ENCODE measurements at places on chromosomes 16 and 17.
A peak's percentile ranks its signal among the peaks of the same experiment; 100 is the strongest.

GRCh38 chr16:78950768-78951167, 649.8 kb downstream of the MAF start:
- DNase-seq, result no peak

- peak; percentile 24 for DNase-seq
Measured at GRCh38 chr17:50848039-50848438, 12.7 kb downstream of the WFIKKN2 start.

DNA sequence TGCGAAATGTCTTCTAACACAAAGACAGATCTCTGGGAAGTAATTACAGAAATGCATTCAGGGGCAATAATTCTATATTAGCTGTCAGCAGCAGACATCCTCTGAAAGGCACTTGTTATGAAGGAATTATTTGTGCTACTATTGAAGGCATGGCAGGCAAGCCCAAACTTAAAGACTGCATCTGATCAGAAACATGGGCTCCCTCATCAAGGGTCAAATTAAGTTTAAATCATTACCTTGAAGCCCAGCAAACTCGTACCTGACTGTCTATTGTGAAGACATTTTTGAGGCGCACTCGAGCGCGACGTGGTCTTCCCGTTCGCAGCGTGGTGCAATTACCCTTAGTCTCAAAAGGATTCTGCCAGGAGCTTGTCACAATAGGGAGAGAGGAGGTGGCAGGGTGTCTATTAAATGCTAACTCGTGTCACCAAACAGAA, 110.6 kb downstream of the ZNF423 start:
- no peak for DNase-seq

DNA sequence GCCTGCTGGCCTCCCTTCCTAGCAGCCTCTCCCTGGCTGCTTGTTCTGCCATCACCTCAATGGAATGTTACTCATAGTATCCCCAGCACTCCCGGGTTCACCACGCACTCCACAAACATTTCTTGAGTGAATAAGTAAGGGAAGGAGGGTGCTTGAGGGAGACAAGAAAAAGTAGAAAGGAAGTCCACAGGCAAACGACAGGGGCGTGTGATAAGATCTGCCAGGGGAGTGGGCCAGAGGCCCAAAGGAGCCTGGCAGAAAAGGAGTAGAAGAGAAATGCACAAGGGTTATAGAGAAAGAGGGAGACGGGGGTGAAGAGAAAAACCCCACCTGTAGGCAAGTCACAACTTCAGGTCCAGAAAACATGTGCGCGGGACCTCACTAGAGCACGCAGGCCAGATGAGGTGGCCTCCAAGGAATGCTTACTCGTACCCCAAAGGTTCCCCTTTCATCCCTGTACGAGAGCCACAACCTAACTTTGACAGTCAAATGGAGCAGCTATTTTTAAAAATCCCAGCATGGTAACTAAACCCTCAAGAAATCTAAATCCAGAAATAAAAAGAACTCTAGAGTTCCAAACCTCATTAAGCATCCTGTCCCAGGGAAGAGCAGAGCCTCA, 6.6 kb downstream of the ZDHHC7 start:
- DNase-seq, result no peak

DNA sequence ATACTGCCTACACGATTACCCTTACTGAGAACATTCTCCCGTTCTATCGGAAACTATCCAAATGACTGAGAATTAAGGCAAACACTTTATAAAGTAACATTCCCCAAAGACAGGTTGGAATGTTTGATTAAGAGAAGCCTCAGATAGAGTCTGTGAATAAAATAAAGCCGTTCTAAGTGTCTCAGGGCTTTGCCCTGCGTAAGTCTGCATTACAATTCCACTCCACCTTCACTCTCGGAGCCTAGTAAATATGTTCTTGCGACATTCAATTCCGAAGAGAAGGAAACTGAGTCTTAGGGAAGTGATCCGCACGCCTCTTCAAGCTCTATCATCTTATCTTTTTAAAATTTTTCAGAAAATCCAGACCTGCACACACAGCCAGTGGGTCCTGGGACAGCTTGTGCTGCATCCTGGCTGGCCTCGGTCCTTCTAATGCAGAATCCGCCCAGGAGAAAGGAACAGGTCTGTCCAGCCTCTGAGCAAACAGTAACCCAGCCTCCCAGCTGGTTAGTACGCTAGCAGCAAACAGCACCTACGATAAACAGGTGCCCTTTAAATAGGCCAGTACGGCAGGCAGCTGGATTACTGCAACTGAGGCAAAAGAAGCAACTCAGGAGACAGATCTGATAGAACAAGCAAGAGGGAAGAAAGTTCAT, 254.1 kb upstream of the IRX3 start:
- no peak for DNase-seq

DNA sequence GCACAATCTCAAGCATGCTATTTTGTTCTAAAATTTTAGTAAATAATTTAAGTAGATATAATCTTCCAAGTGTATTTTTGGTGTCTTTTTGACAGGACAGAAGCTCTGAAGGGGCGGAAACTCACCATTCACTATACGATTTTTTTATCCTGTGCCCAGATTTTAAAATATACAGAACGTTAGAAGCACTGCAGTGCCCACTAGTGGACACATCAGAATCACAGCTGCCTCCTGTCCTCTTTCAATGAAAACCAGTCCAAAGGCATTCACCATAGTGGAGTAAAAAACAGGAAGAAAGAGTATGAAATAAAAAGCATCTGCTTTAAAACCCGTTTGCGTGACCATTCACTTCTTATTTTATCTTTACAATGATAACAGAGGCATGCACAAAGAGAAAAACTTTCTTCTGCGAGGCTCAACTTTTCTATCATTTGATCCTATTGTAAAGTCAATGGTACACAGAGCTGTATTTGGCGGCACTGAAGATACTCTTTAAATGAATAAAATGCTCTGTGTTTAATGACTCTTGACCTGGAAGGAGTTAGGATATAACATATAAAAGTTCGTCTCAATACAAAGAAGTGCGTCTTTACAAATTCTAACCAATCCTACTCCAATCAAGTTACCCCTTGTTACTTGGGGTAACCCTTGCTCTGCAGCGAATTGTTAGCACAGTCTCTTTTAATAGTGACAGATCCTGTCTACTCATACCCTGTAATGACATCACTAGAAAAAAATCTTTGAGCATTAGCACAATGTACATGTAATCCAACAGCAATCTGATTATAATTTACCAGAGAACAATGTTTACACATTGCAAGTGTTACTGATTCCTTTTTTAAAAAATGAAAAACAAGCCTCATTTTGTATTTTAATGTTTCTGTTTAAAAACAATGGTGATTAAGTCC, 339.8 kb upstream of the PSMD7 start:
- DNase-seq, result no peak

GRCh38 chr16:12337871-12338655, 361.5 kb downstream of the SNX29 start:
- no peak for DNase-seq

DNA sequence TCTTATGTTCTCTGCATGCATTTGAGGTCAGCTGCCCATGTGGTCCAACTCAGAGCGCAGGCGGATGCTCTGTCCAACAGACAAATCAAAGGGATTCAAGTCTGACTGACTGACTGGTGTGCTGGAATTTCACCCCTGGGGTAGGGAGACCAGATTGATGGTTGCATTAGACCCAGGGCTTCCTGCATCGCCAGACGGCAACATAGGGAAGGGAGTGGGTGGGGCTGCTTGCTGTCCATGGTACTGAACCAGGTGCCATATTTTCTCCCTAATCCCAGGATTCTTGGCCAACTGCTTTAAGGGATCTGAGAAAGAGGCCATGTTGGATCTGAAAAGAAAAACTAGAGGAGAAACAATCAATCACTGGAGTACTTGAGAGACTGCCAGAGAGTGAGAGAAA, 332.0 kb downstream of the XYLT1 start:
- no peak for DNase-seq

GRCh38 chr16:65038100-65038499, 83.8 kb downstream of the CDH11 start:
- DNase-seq, result no peak

DNA sequence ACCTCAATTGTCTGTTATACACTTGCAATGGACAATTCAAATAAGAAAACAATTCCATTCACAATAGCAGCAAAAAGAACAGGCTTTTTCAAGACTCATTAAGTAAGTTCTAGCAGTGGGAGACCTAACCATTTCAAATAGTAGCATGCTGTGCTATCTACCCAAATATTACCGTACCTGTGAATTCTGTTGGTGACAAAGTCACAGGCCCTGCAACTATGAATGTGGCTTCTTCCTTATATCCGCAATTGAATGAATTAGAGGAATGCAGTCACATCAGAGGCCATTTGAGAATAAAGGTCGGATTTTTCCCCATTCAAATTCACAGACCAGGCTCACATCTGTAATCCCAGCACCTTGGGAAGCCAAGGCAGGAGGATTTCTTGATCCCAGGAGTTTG, 800 bp upstream of the NME4 start:
- DNase-seq, result no peak

- no peak for DNase-seq
Measured at GRCh38 chr17:28862561-28862960, 7.7 kb downstream of the ERAL1 start.

- no peak for DNase-seq
Measured at GRCh38 chr17:6460531-6461161, 16.4 kb downstream of the PIMREG start.

DNA sequence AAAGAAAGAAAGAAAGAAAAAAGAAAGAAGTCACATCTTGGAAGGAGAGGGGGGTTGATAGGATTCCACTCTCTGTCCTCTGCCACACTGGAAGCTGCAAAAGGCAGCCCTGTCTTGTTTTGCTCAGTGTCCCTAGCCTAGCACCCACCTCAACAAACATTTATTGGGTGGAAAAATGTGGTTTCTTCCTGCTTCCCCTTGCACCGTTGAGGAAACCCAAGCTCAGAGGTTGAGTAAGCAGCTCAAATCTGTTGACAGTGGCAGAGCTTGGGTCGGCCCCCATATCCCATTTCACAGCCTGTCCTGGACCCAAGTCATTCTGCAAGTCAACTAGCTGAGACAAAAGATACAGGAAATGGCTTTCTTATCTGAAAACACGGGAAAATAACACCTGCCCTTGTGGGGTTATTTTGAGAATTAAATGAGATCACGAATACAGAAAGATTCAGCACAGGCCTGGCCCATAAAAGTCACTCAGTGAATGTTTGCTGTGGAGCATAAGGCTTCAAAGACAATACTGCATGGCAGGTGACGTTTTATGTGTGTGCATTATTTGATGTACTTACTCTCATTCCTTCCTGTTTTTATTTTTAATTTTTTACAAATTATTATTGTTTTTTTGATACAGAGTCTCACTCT, 63.6 kb downstream of the SCNN1B start:
- DNase-seq, result no peak

GRCh38 chr17:67245694-67246402, 852 bp upstream of the HELZ start:
- peak; percentile 77 for DNase-seq

- DNase-seq, result no peak
Measured at GRCh38 chr16:69799611-69800031, 37.5 kb downstream of the WWP2 start.

DNA sequence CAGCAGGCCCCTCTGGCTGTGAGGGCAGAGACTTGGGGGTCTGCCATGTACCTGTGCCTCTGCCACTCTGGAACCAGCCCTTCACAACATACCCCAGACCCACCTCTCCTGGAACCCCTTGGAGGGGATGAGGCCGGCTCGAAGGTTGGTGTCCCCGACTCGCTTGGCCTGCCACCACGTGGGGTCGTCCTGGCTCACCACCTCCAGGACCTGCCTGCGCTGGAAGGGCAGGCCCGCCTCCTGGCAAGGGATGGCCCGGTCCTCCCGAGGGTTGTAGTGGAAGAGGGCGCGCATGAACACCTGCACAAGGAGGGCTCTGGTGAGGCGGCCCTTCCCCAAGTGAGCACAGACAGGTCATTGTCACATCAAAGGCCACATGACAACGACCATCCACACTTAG, 12.2 kb downstream of the MPP3 start:
- no peak for DNase-seq

DNA sequence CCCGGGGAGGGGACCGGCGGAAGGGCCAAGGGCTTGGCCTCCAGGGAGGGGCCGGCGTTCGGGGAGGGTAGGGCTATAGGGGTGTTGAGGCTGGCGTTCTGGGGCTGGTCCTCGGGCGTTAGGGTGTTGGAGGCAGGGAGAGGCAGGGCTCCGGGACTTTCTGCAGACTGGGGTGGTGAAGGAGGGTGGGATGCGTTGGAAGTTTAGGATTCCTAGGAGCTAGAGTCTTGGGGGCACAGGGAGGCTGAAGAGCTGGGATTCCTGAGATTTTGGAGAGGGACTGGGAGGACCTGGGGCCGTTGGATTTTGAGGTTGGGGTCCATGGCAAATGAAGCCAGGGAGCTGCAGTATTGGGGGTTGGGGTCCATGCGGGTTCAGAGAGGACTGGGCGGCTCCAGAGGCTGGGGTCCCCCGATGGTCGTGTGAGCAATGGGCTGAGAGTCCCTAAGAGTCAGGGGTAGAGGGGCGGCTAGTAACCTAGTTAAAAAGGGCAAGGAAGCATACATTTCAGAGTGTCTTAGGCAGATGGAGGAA, 740 bp downstream of the NFATC2IP start:
- no peak for DNase-seq

GRCh38 chr16:30947859-30948666, 805 bp upstream of the ORAI3 start:
- DNase-seq, result peak; percentile 96

GRCh38 chr16:84829168-84829965, 9.6 kb downstream of the CRISPLD2 start:
- DNase-seq, result no peak

GRCh38 chr16:18983565-18984434, at the start of gene TMC7:
TSS of gene TMC7 (plus strand) at chr16:18983934. CDS start at chr16:18984064, 130 bp downstream.
- DNase-seq, result peak; percentile 93

GRCh38 chr16:89925596-89926079, 2.5 kb downstream of the TUBB3 start:
- DNase-seq, result no peak

- no peak for DNase-seq
Measured at GRCh38 chr16:53445534-53445933, 11.3 kb downstream of the RBL2 start.

GRCh38 chr16:74740795-74741304, 33.8 kb downstream of the FA2H start:
- no peak for DNase-seq

DNA sequence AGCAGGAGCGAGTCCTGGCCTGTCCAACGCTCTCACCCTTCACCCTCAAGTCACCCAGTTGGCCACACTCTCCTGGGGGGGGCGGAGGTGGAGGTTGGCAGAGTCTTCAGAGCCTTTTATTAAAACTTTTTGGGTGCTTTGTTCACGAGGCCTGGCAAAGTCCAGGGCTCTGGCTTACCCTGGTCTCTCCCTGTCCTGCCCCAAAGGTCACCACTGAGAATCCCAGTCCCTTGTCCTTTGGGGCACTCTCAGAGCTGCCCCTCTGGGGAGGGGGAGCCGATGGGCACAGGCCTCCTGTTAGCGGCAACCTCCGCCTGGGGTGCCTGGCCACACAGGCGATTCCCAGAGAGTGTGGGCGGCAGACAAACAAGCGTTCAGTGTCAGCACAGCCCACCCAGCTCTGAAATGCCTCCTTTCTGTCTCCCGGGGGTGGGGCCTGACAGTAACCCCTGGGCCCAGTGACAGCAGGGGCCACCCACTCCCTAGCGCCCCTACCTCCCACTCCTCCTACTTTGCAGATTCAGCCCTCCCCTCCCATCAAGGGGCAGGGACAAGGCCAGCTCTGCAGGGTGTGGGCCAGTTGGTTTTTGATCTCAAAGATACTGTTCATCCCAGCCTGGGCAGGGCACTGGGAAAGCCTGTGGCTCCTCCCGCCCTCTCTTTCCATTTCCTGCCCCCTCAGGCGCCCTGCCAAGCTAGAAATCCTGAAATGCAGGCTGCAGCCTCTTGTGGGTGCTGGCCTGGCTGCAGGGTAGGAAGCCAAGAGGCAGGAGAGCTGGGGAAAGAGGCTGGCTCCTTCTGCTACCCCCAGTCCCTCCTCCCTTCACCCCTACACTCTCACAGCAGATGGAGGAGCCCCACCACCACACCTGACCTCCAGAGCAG, 36.6 kb upstream of the EMP2 start:
- no peak for DNase-seq

- DNase-seq, result no peak
Measured at GRCh38 chr17:58317421-58318064, 11.1 kb downstream of the TSPOAP1 start.
